ENCODE measurements at places on chromosomes 6 and 20.

DNA sequence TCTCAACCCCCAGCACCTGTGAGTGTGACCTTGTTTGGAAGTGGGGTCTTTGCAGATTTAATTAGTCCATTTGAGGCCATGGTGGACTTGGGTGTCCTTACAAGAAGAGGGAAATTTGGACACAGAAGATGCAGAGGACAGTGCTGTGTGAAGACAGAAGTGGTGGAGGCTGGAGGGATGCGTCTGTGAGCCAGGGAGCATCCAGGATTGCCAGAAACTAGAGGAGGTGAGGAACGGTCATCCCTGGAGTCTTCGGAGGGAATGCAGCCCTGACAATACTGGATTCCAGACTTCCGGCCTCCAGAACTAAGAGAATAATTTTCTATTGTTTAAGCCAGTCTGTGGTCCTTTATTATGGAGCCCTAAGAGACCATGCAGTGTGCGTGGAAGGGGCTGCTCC, 22.9 kb upstream of the NPBWR2 start:
- no peak for DNase-seq

GRCh38 chr20:17438436-17439039, 92.6 kb downstream of the BFSP1 start:
- no peak for DNase-seq

DNA sequence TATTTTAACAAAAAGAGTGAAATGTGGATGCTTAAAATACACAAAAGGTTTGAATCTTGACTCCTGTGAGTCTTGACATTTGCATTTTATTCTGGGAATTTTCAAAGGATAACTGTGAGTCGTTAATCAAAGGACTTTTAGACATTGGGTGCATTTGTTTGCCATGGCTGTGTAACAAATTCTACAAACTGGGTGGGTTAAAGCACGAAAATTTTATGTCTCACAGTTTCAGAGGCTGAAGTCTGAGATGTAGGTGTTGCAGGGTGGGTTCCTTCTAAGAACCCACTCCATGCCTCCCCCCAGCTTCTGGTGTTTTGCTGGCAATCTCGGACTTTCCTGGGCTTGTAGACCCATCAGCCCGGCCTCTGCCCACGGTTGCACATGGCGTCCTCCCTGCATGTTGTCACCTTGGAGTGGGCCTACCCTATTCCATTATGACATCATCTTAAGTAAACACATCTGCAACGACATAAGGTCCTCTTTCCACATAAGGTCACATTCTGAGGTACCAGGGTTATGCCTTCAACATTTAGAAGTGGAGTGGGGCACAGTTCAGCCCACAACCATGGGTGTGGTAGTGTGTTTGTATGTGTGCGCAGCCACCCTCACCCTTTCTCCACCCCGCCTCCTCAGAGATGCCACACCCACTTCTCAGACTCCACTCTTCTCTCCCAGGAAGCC, 113.1 kb downstream of the FOXA2 start:
- no peak for DNase-seq

DNA sequence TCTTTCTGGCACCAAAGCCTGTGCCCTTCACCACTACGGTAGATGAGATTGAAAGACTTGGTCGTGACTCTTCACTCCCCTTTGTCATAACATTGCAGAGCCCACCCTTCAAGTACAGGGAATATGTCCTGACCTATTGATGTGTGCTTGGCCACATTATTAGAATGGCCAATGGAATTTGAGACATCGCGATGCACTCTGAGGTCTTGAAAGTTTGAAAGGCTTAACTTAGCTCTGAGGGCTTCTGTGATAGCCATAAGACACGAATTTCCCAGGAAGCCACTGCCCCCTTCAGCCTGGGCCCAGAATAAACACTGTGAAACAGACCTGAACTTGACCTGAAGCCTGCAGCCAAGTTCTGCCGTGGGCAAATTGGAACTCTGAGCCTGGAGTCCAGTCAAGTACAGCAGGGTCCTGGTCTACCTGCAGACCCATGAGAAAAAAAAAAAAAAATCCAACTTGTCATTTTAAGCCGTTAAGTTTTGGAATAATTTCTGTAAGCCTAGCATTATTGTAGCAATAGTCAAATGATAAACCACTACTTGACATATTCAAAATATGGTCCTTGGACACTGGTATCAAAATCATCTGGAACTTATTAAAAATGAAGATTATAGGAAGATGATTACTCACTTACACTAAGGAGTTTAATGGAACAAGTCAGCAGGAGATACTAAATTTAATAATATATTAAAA, 36.9 kb upstream of the TRAF3IP2 start:
- no peak for DNase-seq

DNA sequence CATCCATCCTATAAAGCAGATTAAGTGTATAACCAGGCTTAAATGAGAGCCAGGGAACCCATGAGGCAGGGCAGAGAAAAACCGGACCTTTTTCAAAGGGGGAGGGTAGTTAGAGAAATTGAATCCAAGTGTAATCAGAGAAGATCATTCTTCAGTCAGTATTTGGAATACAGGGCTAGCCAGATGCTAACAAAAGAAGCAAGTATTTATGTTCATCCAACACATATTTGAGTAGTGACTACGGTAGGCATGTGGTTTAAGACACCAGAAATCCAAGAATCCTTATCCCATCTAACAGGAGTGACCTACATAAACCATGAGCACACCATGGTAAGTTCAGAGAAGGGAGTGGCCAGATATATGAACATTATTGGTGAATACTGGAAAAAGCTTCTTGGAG, 46.8 kb upstream of the FAM83C start:
- no peak for DNase-seq

- DNase-seq, result no peak
Measured at GRCh38 chr6:118285791-118286190, 262.3 kb upstream of the PLN start.

- no peak for DNase-seq
Measured at GRCh38 chr6:90678049-90678779, 91.3 kb upstream of the MAP3K7 start.

DNA sequence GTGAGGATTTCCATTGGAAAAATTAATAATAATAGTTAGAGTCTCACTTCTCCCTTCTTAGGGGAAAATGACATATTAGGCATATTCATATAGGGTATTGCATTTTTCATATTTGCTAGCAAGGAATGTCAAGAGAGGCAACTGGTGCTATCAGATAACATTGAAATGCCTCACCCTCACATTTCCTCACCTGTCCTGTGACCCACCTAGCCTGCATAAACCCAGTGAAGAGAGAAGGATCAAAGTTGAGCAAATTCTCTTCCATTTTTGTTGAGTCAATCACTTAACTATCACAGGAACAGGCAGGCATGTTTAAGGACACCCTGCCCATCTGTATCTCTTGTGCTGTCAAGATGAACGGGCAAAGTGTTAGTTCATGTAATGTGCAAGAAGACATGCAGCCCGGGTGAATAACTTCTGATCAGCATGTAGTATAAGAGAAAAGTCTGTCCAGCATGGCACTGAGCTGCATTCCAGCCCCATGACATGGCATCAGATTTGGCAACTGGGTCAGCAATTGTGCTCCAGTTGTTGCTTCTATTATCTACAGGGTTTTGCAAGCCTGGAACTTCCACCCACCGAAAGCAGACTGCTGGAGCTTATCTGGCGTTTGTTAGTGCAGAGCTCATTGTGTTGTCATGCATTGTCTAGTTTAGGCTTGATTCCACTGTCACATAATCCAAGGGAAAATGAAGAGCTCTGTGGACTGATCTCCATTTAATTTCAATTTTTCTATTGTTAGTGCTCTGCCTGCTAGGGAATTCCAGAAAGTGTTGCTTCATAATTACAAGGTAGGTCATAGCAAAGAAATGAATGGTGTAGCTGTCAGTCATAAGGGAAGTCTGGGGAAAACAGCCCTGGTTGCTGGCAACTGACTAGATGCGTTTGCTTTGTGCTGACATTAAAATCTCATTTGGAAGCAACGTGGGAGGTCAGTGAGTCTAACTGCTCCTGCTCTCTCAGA, 138.4 kb upstream of the TNFAIP3 start:
- DNase-seq, result no peak

GRCh38 chr6:37115236-37115895, 54.6 kb upstream of the PIM1 start:
- no peak for DNase-seq

GRCh38 chr20:51766994-51767866, 960 bp downstream of the ATP9A start:
- no peak for DNase-seq

DNA sequence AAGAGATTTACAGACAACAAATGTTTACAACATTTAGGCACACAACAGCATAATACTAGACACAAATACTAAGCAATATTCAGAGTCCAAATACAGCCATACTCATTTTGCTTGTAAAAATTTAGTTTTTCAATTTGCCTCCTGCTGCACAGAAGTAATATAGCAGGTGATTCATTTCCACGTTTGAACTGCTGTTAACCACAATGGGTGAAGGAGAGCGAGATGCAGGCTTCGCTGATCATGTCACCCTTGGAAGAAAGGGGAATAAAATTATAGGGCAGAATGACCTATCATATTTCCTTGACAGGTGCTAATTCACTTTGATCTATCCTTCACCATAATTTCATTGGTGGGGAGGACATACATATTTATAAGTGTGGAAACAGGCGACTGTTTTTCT, 643.8 kb upstream of the AGPAT4 start:
- no peak for DNase-seq

- peak; percentile 53 for DNase-seq
Measured at GRCh38 chr20:63740070-63740626, 572 bp downstream of the SLC2A4RG start.

DNA sequence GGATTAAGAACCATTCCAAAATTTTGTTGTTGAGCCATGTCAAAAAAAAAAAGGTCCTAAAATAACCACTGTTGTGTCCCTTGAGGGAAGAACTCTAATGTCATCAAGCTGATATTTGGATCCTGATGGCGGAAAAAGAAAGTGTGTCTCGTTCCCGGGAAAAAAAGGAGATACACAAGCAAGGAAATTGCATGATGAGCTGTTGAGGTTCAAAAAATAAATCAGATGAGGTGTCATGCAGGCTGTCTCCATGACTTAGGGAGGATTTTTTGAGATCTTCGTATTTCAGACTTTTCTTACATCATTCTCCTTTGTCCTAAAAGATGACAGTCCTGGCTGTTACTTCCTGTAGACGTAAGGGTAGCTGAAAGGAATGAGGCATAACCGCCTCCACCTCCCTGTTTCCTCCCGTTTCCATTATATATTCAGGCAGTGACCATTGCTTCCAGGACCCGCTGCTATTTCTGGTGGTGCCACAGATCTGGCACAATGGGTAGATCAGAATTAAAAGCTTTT, 117.3 kb upstream of the TNFAIP3 start:
- no peak for DNase-seq

- peak; percentile 86 for DNase-seq
Measured at GRCh38 chr20:3172933-3173609, at the start of gene LZTS3. Gene LZTS3, minus strand, starts transcription at chr20:3173549. Its CDS starts 6,386 bp downstream, at chr20:3167163.

DNA sequence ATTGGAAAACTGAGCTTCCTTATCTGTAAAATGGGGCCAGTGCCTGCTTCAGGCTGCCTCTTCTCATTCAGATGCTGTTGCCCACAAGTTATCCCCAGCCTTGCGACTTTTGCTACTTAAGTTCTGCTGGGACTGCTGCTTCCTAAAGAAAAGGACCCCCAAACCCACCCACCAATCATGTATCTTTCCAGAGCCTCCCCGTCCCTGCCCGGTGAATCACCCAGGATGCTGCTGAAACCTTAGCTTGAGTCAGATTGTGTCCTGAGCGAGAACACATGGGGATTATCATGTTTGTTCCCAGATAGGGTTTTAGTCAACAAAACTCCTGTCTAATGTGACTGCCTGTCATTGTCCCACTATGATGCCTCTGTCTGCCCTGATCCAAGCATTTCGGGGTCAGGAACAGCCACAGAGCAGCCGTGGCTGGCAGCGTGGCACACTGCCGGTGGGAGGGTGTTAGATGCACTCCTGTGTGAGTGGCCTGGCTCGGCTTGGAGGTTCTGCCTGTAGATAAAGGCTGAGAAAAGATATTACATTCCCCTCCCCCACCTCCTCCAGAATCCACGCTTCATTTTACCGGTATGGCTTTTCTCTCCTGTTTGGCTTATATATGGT, 79.9 kb downstream of the TOX2 start:
- no peak for DNase-seq

DNA sequence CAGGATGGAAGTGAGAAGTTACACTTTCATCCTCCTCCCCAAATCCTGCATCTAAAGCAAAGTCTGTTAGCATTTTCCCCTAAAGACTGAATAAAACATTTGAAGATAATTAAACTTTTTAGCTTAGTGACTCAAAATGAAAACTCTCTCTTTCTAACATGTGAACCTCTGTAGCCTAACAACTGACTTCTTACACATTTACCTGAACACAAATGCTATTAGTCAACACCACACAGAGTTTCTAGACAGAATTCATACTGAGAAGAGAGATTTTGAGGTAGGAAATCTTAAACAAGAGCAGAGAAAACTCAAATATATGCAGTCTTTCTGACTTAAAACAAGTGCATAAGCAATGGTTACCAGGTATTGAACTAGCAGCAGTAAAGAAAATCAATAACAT, 149.9 kb upstream of the SMLR1 start:
- DNase-seq, result no peak

DNA sequence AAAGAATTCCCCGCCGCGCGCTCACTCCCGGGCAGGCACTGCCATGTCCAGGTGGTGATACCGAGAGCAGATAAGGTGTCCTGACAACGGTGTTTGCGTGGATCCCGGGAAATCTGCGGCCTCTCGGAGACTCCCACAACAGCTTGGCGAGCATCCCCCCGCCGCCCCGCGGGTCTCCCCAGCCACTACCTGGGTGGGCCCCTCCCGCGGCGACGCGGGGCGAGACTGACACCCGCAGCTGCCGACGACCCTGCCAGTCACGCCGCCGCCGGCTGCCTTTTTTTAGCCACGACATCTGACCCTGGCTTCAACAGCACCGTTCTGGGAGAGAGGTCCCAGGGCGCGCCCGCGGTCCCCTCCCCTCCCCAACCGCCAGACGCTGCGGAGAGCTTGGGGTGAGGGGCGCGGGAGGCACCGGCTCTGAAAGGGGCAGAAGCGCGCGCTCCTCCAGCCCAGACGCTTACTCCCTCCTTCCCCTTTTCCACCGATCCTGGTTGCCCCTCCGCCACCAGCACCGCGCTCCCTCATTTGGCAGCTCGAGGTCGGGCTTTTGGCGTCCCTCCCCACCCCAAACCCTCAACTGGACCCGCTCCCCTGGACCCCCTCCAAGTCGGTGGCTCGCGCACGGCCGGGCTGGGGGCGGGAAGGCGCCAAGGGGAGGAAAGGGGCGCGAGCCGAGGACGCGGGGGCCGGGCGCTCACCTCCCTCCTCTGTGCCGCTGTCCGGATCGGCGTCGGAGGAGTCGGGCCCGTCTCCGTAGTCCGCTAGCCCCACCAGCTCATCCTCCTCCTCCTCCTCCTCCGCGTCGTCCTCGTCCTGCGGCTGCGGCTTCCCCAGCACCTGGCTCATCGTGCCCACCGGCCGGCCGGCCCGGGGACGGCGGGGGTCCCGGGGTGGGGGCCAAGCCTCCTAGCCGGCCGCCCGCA, 665 bp downstream of the RRAGD start:
- no peak for DNase-seq
